ENCODE measurements at places on chromosomes 5 and 9.
A peak's percentile ranks its signal among the peaks of the same experiment; 100 is the strongest.

- DNase-seq: no peak
Measured at GRCh38 chr5:176853151-176853778, 42.9 kb downstream of the UNC5A start.

DNA sequence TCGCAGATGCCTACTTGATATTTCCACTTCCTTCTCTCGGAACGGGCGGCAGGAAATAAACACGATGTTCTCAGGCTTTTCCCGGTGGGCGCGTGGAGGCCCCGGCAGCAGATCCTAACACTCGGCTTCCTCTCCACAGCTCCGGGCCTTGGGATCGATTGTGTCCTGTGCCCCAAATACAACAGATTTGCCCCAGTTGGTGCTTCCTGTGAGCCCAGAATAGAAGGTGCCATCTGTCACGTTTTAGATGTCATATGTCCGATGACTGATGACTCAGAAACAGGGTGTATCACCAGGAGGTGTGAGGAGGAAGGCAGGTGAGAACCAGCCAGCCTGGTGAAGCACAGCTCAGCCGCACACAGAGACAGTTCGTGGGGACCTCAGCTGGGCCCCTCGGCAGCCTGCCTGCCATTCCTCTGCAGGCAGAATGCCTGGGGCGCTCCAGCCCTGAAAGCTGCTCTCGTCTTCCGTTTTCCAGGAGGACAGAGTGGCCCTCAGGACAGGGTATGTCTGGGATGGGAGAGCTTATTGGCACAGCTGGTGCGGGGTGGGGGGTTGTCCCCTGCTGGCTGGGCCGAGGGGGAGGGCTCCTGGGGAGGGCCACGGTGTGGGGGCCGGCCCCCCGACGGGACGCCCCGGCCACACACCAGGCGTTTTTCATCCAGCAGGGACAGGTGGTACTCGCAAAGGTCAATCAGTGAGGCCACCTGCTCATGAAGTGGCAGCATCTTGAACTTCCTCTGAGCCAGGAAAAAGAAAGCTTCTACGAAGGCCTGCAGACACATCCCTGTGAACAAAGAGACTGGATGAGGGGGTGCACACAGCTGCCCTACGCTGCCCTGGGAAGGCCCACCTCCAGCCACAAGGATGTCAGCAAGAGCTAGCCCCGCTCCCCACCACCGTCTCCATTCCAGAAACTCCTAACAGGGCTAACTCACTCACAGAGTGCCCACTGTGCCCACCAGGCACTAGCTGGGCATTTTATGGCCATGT is 171.0 kb downstream of the DAB2IP start:
- no peak for DNase-seq

DNA sequence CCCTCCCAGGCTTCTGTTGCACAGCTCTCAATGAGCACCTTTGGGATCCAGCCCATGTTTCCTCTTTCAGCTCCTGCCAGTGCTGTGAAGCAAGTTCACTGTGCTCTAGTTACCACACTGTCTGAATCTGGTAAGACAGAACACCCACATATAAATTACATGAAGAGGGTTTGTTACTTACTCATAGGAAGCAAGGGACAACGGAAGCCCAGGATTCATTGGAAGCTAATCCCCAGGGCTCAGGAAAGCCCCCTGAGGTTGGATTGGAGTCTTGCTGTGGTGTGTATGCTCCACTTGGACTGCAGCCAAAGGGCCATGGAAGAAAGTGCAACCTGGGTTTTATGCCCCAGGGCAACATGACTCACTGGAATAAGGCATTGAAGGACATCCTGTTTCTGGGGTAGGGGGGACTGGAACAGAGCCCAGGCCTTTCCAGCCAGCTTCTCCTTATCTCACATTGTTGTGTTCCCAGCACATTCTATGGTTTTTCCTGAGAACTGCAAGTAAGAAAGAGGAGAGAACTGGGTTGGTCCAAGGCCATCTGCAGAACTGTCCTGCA is 15.6 kb upstream of the CLK4 start:
- no peak for DNase-seq

- DNase-seq: no peak
Measured at GRCh38 chr9:121273064-121273775, 5.3 kb downstream of the GSN start.

- DNase-seq: no peak
Measured at GRCh38 chr9:36797471-36798220, 225.0 kb downstream of the MELK start.

DNA sequence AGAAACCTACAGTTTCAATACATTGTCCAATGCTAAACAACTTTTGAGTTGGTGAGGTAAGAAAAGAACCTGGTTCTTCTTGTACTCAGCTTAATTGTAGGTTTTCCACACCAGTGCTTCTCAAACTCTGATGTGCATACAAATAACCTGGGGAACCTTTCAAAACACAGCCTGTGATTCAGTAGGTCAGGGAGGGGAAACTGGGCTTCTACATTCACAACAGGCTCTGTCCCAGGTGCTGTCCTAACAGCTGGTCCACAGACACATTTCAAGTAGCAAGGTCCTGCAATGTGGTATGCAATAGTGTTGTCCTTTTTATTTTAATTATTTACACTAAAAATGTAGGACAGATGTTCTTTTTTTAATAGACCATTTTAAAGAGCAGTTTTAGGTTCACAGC is 47.4 kb upstream of the SNCAIP start:
- no peak for DNase-seq

GRCh38 chr5:65068410-65068809 is 299.7 kb downstream of the CWC27 start:
- no peak for DNase-seq

GRCh38 chr5:45694971-45695803 is 993 bp downstream of the HCN1 start:
- DNase-seq: peak; percentile 18

DNA sequence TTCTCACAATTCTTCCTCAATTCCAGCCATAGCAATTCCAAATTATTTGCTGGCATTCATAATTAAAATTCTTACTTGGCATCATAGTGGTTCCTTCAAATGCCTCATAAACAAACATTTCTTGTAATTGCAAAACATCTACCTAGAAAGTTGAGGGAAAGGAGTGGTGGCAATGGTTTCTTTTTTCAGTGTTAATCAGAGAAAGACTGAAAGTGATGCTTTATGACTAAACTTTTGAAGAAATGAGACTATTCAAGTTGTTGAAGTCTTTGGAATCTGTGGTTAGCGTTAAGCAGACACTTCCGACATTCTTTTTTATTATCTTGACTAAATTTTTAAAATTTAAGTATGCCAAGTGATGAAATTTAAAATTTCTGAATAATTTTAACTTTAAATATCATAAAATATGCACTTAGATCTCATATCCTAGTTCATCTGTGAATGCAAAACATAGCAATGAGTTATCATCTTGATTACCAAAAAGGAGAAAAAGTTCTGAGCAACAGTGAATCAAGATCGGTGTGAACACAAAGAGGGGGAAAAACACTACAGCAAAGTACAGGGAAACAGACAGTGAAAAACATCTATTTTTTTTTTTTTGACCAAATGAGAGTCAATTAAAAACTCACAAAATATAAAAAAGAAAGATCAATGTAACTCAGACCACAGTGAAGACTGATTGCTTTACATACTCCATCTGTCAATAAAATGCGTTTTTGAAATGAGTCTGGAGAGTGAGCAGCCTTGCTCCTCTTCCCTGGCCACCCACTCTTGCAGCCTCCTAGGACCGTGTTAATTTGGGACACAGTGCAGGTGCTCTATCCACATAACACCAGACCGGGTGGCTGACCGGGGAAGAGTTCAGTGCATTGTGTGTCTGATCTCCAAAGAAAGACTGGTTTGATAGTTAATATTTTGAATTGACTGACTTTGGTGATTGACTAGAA is 20.6 kb upstream of the IL7R start:
- DNase-seq: no peak

- DNase-seq: no peak
Measured at GRCh38 chr9:13814647-13815400, 499.1 kb downstream of the NFIB start.

- no peak for DNase-seq
Measured at GRCh38 chr9:3080951-3081350, 237.1 kb upstream of the PUM3 start.

DNA sequence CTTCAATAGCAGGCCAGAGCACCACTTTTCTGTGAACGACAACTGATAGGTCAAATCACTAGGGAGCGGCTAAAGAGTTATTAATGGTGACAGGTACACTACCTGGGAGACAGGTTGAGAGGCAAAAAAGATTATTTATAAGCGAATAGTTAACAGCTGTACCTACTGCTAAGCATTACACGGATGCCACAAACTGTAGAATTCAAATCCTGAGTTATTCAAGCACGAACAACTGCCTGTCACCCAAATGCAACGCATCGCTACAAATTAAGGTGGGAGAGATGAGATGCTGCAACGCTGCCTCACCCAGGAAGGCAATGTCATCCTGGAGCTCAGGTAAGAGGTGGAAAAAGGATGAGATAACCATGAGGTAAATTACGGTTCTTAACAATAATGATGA is 342.9 kb downstream of the BNC2 start:
- no peak for DNase-seq

- DNase-seq: no peak
Measured at GRCh38 chr9:88544245-88544644, 9.3 kb downstream of the NXNL2 start.

- DNase-seq: no peak
Measured at GRCh38 chr5:80644900-80645299, 9.6 kb upstream of the MSH3 start.

DNA sequence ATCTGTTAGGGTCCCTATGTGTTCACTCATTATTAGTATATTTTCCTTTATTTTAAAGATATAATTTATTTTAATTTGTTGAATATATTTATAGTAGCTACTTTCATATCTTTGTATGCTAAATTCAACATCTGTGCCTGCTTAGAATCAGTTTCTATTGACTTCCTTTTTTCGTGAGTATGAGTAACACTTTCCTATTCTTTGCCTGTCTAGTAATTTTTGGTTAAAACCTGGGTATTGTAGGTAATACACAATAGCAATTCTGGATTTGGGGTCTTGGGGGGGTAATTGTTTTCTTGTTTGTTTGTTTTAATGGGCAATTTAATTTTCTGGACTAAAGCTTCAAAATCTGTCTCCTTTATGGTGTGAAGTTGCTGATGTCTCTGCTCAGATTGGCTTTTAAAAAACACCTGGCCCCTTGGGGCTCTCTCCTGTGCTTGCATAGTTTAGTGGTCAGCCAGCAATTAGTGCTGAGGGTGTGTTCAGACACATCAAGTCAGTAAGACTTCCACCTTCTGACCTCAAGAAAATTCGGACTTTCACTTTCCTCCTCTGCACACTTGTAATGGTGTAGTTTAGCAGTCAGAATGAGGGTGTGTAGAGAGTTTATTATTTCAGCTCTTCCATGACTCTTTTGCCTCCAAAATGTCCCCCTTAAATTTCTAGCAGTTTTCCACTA is 124.4 kb upstream of the MAP1B start:
- no peak for DNase-seq

- no peak for DNase-seq
Measured at GRCh38 chr5:25744908-25745307, 1100.1 kb upstream of the CDH10 start.

DNA sequence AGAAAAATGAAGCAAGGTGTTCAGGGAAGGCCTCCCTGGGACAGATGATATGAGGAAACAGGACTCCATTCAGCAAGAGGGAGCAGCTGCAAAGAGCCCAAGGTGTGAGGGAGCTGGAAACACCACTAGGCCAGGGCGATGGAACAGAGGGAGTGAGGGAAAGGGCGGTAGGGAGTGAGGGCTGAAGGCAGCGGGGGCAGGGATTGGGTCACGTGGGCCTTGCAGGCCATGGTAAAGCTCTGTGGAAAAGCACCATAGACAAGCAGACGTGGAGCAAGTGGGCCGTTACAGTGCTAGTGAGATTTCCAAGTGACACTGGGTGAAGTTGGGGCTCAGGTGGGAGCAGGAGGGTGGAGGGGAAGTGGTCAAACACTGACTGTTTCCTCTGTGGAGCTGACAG is 10.8 kb upstream of the PRRC1 start:
- no peak for DNase-seq

- DNase-seq: no peak
Measured at GRCh38 chr9:116260531-116260930, 106.9 kb downstream of the PAPPA start.

GRCh38 chr5:3325972-3326840 is 269.4 kb upstream of the IRX1 start:
- no peak for DNase-seq

DNA sequence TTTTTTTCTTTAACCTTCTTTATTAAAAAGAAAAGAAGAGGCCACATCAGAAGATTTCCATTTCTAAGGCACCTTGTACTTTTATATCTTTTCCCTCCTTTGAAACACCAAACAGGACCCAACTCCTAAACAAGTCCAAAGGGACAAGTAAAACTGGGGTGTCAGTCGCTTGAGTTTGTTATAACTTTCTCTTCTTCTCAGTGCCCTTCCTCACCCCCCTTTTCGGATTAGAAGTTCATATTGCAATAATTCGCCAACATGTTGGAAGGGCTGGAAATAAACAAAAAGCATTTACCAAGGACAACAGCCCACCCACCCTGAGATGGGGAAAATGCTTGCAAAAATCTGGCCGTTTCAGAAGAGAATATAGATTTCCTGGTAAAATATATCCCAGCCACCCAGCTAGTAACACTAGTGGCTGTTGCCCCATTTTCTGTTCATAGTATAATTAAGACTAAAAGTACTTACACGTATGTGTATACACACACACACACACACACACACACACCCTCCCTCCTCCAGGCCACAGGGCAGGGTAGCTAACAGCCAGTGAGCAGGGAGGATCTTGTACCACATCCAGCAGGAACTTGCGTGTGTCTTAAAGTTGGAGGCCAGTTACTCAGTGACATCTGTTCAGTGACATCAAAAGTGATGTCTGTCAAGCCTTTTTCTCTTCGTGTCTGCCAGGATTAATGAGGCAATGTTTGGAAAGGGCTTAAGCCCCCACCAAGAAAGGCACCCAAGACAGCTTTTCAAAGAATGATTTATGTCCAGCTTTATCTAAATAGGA is 149.1 kb upstream of the KLF4 start:
- DNase-seq: no peak

Data from 8988T (cell line).